ENCODE measurements at places on chromosomes 16 and 17.

DNA sequence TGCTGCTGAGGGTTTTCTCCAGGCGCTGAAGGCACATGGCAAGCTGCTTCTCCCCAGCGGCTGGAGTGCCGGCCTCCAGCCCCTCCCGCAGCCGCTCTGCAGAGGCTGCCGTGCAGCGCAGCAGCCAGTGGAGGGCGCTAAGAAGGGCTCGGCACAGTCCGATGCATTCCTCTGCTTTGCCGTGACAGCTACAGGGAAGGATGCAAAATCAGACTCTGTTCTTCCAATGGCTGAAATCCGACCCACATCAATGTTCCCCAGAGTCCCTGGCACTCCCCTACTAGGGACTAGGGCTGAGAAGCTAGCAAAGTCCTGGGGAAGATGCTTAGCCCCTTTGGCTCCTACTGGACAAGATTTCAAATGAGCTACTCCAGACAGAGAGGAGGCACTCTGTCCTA lies 19.0 kb downstream of the MED24 start:
- no peak for DNase-seq

GRCh38 chr17:76309461-76309860 lies 1.4 kb upstream of the QRICH2 start:
- no peak for DNase-seq

GRCh38 chr17:30696234-30696633 lies 128.3 kb downstream of the CRLF3 start:
- DNase-seq: no peak

DNA sequence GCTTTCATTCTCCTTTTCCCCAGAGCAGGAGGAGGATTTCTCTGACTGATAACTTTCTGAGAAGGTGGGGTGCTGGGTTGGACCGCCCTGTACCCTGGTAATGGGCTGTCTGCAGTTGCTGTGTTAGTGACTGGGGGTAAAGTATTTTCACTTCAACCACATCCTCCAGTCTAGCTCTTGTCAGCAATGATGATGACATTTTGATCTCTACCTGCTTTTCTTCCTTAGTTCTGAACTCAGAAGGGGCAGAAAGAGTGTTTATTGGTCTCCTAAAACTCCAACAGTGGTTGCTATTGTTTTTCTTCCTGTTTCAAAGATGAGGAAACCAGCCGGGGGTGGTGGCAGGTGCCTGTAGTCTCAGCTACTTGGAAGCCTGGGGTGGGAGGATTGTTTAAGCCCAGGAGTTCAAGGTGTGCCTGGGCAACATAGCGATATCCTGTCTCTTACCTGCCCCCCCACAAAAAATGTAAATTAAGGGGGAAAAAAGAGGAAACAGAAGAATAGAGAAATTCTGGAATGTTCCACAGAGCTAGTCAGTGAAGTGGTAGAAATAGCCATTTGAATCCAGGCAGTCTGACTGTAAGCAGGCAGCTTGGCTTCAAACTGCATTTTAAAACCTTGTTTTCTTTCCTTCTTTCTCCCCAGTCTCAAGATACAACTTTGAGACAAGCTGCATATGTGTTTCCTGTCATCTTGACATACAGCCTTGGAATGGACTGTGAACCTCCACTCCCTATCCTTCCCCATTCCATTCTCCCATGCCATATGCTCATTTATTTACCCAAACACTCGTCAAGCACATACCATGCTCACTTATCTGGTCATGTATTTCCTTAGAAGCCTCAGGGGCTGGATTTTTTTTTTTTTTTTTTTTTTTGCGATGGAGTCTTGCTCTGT lies 3.3 kb upstream of the N4BP1 start:
- no peak for DNase-seq

DNA sequence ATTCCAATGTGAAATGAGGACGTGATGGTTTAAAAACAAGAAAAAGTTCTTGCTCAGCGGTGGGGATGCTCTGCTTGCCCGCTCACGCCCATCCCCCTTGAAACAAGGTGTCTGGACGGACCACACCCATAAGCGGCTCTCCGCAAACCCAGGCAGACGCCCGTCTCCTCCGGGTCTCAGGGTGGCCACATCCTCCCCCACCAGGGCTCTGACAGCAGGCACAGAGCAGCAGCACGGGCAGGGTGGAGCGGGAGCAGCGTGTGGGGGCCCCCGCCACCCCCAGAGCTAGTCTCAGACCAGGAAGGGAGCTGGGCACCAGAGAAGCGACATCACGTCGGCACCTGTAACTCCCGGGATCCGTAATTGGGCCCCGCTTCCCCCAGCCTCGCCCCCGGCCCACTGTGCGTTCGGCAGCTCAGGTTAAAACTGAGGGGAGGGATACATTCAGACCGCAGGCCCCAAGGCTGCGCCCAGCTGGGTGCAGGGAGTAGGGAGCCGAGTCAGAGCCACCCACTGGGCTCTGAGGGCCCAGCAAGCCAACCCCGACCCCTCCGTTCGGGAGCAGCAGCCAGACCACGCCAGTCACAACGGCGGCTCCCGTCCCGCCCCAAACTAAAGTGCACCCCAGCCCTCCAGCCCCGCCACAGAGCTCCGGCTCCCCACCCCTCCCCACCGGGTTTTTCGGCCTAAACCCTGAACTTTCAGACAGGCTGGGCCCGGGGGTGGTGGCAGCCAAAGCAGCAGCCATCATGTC lies 22.0 kb downstream of the CLUH start:
- DNase-seq: no peak

- DNase-seq: no peak
These were observed 108.5 kb downstream of the ZNF778 start for GRCh38 chr16:89325861-89326471.

Data from cortex of kidney (tissue), 1 donor.